AG04450 (cell line): ENCODE measurements at places on chromosomes 1 and 21.

DNA sequence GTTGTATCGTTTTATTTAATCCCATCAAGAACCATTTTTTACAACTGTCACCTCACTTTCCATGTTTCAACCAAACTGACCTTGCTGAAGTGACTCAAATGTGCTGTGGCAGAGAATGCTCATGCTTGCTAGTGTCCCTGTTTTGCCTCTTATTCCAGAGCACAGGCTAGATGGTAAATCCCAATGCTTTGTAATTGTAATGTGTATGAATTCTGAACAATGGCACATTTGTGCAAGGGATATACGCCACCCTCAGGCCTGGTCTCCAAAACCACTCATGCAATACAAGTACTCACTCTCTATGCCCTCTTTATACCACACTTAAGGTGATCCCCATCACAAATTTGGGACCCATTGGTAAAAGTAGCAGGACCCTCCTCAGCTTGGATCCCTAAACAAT, 313.6 kb downstream of the HHIPL2 start:
- no peak for DNase-seq

DNA sequence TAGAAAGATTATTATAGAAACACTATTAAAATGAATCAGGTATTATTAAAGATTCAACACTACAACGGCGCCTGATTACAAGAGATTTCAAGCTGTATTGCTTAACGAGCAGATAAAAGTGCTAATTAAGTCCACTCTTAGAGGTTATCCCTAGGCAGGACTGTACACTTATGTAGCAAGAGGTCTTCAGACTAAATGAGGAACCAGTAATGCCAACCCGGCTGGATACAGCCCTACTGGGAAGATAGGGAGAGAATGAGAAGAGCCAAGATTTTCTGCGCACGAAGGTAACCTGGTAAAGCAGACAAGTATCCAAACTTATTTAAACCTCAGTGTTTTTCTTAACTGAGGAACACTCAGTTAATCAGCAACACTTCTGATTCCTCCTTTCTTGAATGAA, 115.7 kb upstream of the HIVEP3 start:
- DNase-seq: no peak

DNA sequence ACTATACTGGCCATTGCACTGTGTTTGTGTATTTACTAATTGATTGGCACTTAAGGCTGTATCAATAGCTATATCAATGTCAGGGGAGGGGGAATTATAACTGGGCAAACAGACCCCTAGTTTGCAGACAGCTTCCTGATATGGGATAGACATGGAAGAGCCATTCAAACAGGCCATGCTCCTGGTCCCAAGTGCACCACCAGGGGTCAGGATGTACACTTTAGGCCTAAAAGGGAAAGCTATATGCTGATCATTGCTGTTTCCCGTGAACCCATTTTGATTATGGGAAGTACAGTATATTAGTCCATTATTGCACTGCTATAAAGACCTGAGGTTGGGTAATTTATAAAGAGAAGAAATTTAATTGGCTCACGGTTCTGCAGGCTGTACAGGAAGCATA, 124.9 kb upstream of the BACE2 start:
- DNase-seq: no peak

- no peak for DNase-seq
These were observed 725 bp downstream of the GUCA2A start for GRCh38 chr1:42163536-42164503.

GRCh38 chr1:227068883-227069282, 128.8 kb downstream of the COQ8A start:
- no peak for DNase-seq

GRCh38 chr21:27291006-27291405, 324.1 kb upstream of the ADAMTS5 start:
- DNase-seq: no peak

DNA sequence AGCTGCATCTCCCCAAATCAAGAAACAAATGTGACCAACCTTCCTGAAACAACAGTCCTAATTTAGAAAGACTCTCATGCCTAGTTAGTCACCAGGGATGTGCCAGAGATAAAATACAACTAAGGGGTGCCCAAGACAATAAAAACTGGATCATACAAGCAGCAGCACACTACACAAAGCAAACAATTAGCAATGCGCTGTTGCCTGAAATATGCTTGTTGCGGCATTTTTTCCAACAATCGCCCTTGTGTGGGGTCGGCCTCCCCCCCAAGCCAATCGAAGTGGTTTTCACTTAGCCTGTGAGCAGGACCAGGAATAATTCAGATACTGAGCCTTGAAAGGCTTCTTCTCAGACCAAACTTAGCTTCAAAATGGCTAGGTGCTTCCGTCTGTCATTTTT, 1.4 kb upstream of the STMN1 start:
- DNase-seq: no peak

- no peak for DNase-seq
These were observed 737.2 kb upstream of the CHRM3 start for GRCh38 chr1:238649200-238649599.

- DNase-seq: no peak
These were observed at the start of gene ILDR2 for GRCh38 chr1:166975361-166976129. ILDR2 (minus strand) TSS chr1:166975540; CDS start chr1:166975268, 272 bp downstream.

DNA sequence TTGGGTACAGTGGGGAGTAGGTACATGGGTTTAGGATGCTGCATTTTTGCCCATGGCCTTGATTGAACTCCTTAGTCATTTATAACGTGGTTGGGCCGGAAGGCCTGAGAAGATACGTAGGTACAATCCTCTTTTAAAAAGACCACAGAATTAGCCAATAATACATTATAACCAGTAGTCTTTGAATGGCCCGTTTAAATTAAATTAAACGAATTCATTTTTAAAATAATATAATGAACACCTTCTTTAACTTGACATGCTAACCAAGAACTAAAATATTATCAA, 20.1 kb upstream of the ADAR start:
- no peak for DNase-seq

DNA sequence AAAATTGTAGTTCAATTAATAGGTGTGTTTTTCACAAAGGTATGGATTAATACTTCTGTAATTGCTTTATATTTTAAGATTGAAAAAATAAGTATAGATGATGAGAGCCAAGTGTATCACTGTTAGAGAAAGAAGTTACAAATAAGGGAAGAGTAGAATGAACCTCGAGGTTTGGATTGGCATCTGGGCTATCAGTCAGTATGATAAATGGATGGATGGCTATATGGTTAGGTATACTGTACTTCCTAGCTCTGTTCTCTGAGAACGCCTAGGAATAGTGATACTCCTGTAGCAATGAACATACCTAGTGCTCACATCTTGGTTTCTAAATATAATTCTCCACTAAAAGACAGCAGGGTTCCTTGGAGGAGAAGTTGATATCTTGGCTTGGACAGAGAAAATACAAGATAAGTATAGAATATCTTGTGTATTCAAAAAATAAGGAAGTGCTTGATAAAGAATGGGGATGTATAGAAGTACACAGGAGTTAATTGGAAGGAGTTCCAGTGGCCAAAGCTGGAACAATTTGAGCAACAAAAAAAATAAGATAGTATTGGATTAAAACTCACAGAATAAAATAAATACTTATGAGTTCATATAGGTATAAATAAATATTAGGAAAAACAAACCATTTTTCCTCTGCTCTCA, 12.4 kb downstream of the IPO9 start:
- no peak for DNase-seq

DNA sequence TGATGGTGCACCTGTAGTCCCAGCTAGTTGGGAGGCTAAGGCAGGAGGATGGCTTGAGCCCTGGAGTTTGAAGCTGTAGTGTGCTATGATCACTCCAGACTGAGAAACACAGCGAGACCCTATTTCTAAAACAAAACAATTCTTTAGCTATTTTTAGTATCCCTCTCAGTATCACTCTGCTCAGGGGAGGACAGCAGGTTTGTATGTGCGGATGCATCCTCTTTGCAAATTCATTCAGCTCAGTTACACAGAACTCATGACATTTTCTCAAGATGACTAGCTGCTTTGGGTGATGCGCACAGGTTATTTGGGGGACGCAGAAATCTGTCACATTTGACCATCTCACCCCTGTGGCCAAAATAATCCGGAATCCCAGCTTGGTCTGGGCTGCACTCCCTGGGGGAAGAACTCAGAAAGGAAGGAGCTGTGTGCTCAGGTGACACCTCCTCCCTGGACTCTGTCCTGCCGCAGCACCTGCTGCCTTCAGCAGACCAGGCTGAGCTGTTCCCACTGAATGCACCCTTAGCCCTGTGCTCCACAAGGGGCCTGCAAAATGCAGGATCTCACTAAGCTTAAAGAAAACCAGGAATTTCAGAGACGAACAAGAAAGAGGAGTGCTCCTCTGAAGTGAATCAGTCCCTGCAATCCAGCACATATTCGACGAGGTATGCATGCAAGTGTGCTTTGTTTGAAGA, 89.5 kb upstream of the PGBD5 start:
- no peak for DNase-seq

- no peak for DNase-seq
These were observed 93.9 kb upstream of the KCNA3 start for GRCh38 chr1:110768605-110769004.

DNA sequence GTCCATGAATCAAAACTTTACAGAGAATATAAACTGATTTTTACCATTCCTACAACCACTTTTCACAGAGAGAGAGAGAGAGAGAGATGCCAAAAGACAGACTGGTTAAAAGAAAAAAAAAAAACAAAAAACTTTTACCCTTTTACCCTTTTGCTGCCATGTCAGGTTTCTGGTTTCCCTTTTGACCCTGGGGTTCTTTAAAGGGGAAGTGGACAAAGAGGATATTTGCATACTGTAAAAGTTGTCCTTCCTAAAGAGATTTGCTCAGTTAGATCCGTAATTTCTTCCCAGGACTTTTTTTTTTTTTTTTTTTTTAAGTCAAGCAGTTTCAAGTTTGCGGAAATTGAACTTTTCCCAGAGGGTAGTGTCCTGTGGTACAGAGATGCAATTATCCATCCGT, 287.8 kb upstream of the RGS18 start:
- DNase-seq: no peak

- DNase-seq: no peak
These were observed 2.7 kb downstream of the ARHGEF11 start for GRCh38 chr1:157042846-157043245.

- DNase-seq: no peak
These were observed 58.7 kb downstream of the TNN start for GRCh38 chr1:175126347-175126746.

DNA sequence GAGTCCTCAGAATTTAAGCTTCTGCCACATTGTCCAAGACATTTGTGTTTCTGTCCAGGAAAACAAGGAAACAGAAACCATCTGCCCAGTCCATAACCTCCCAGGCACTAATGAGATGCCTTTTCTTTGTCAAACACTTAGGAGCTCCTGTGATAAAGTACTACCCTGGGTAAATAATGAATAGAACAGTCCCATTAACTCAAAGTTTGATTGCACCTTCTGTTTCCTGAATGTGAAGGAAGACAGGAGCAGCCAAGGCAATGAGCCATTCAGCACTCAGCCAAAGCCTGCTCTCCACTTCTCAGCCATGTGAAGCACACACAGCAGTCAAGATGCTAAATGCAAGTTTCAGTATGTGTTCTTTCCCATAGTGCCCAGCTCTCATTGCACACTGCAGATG, 199.8 kb downstream of the SEC16B start:
- DNase-seq: no peak

DNA sequence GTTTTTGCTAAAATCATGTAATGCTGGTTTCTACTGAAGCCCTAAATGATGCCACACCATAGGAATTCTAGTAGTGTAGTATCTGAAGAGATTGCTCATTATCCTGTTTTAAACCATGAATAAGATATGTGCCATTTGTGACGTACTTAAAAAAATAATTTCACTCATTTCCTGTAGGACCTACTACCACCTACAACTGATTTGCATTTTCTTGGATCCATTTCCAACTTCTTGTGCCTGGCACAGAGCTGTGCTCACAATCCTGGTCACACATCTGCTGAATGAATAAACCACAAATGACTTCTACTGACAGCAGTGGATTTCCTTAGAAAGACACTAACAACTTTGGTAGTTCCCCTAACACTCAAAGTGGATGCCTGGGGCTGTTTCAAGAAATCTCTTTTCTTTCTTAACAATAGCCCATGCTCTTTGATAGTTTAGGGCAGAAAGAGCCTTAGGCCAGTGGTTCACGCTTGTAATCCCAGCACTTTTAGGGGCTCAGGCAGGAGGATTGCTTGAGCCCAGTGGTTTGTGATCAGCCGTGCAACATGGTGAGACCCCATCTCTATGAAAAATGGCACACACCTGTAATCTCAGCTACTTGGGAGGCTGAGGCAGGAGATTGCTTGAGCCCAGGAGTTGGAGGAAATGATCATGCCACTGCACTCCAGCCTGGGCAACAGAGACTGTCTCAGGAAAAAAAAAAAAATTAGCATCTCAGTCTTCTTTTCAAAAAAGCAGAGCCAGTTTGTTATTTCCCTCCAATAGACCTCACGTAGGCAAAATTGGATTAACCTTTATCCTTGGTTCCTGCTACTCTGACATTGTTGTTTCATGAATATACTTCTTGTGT, 13.0 kb upstream of the BATF3 start:
- DNase-seq: no peak

GRCh38 chr1:4460651-4461050, 193.8 kb upstream of the AJAP1 start:
- no peak for DNase-seq

- DNase-seq: no peak
These were observed 19.2 kb downstream of the NLRP3 start for GRCh38 chr1:247435030-247435758.

GRCh38 chr21:43930074-43930847, 65.2 kb downstream of the AGPAT3 start:
- DNase-seq: no peak

DNA sequence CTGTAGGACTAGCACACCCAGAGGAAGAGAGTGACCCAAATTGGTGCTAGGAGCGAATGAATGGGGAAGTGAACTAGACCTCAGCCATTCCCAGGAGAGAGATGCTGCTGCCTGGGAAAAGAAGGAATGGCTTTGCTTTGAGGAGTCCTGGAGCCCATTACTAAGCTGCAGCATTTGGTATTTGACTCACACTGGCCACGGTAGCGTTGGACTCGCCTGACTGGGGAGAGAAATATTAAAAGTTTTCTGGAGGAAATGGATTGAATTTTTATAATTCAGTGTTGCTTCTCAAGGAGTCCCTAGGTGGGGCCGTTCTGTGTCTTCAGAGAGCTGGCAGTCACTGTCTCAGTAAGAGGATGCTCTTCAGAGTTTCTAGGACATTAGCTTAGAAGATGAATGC, 40.2 kb downstream of the PIK3CD start:
- DNase-seq: no peak

- no peak for DNase-seq
These were observed 2.6 kb upstream of the C1orf174 start for GRCh38 chr1:3902571-3903091.

- no peak for DNase-seq
These were observed 684 bp upstream of the MRPL20 start for GRCh38 chr1:1407636-1408318.

GRCh38 chr1:161226320-161226711, 456 bp downstream of the TOMM40L start:
- no peak for DNase-seq

DNA sequence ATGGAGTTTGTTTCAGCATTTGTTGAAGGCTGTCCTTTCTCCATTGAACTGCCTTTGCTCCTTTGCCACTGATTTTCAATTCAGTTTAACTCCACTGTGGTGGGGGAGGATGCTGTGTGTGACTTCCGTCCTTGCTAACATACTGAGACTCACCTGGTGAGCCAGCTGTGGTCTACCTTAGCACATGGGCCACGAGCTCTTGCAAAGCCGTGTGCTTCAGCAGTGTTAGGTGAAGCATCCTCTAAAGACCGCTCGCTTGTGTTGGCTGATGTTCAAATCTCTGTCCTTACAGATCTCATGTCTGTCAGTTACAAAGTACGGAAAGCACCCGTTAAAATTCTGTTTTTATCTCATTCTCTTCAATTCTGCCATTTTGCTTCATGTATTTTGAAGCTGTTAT, 3.6 kb upstream of the SPATC1L start:
- DNase-seq: no peak
